ENCODE measurements at places on chromosomes 3 and 15.

DNA sequence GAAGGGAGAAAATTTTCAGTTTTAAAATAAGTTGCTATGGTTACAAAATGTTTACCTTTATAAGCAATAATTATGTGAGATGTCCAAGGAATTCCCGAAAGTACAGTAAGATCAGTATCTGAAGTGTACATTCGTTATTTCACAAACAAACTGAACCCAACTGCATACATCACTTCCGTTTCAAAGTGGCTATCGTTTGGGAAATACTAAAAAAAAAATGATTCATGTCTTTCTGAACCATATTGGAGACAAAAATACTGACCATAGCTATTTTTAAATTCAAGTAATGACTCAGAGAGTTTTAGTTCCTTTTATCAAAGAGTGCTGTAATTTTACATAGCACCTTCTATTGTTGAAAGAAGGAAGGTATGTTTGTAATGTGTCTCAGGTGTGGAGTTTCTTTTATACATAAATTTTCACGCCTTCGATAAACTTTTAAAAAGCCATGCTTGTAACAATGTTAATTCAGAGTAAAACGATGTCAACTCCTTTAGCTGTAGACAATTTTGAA is 8.0 kb upstream of the ANKRD28 start:
- DNase-seq: peak; percentile 75

DNA sequence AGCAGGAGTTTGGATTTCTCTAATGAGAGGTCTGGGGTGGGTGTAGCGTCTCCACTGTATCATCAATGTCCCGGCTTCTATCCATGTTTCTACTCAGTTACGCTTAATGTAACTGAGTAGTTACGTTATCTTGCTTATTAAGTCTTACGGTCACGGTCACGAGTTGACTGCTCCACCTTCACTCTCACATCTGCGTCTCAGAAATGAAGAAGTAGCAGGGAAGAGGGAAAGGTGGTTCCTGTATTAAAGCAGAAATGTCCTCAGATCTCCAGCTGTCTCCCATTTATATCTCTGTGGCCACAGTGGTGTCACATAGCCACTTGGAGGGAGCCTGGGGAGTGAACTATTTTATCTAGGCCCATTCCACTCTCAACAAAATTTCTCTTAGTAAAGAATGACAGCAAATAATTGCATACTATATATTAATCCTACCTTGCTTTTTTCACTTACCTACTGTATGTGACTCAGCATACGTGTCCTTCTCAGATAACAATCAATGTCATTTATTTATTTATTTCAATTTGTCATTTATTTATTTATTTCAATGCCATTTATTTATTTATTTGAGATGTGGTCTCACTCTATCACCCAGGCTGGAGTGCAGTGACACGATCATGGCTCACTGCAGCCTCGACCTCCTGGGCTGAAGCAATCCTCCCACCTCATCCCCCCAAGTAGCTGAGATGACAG is 39.7 kb upstream of the RNU6-1 start:
- DNase-seq: peak; percentile 92

DNA sequence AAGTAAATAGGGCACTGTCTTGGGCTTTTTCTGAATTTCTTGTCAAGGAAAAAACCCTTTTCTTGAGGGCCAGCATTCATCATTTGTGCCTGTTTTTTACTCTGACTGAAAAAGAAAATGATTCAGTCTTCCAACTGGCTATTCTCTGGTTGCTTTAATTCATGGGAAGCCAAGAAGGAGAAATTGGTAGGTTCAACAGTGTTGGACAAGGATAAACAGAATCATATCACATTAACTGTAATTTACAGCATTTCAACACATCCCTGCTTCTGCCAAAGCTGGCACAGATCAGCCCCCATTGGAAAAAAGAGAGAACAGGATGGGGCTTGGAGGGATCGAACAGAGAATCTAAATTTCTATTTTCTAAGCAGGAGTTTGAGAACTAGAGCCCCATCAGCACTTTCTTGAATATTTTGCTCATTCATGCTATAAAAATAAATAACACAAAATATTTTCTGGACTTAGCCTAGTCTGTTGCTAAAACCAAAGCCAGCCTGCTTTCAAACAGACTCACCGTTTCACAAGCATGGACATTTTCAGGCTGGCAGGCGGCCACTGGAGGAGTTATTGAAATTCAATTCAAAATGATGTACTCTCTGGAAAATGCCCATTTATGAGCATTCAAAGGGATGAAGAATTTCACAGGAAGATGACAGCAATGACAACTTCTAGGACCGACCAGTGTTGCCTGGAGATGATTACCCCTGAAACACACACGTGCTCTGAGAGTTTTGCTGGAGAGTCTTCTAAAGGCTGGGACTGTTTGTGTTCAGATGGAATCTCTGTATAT is 181.2 kb downstream of the WNT5A start:
- DNase-seq: no peak

DNA sequence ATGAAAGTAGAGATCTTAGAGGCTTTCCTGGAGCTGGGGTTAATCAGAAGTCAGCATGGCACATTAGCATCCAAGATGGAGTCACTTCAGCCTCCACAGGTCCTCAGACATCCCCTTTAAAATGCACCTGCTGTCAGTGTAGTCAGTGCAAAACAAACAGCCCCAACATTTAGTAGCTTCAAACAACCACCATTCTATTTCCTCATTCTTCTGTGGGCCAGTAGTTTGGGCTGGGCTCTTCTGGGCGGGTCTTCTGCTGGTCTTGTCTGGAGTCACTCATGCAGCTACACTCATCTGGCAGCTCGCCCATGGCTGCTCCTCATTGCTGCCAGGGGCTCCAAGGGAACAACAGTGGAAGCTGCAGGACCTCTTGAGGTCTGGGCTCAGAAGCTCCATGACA is 99.9 kb downstream of the TLE3 start:
- DNase-seq: peak; percentile 34

DNA sequence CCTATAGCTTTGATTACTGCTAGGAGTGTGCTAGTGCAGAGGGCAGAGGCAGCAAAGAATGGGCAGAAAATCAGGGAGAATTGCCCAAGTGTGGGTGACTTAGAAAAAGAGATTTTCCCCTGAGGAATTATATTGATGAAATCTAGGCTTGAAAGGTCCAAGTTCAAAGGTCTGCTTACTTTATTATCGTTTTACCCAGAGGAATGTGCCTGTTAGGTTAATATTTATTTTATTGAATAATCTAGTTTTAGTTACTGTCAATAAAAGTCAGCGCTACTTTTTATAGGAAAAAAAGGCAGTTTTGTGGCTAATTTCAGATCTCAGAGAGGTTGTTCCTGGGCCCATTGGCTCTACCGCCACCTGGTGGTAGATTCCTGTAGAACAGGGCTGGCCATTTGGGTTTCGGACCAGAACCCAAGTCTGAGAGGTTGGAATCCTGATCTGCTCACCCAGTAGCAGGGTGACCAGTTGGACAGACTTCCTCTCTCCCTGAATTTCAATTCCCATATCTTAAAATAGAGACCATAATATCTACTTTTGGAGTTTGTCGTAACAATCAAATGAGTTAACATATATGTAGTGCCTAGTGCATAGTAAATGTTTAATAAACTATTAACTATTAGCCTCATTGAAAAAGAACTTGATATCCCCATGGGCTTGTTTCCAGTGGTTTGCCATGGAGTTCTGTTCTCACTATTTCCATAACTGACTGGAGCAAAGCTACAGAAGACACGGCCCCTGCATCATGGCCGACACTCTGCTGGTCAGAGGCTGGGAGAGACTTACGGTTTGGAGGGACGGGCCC is 62.7 kb upstream of the ZNF148 start:
- peak; percentile 48 for DNase-seq

DNA sequence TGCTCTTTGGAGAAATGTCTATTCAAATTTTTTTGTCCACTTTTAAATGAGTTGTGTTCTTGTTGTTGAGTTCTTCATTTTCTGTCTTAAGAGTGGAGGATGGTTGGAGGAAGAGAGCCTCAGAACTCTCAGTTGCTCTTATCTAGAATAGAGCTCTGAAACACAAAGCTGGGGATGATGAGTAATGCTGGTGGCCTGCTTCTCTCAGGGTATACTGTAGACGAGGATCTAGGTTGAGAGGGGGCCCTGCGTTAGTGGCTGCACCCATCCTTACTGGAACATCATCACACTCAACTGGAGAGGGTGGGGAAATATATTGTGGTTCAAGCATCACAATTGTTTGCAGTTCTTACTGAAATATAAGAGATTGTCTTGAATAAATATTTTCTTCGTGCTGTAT is 1.8 kb downstream of the SPTSSB start:
- DNase-seq: no peak

DNA sequence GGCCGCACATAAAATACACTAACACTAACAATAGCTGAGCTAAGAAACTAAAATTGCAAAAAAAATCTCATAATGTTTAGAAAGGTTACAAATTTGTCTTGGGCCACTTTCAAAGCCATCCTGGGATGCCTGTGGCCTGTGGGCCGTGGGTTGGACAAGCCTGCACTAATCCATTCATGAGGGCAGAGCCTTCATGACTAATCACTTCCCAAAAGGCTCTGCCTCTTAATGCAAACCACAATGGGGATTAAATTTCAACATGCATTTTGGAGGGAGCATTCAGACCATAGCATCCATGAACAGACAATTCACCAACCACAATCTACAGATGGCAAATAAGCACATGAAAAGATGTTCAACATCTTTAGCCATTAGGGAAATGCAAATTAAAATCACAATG is 128.2 kb downstream of the SUCLG2 start:
- peak; percentile 30 for DNase-seq

DNA sequence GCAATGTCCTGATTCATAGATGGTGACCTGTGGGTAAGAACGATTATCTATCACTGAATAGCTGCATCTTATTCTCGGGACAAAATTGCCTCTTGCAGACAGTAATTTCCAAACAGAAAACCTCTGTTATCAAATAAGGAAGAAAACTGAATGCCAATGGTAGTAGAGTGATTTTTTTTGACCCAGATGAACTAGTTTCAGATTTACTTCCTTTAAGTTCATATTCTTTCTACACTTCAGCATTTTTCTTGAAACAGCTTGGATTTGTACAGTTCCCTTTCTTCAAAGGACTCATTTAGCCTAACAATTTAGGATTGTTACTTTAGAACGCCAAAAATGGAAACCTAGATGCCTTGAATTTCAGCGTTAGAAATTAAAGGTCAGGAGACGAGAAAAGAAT is 14.6 kb downstream of the ETV5 start:
- DNase-seq: no peak

DNA sequence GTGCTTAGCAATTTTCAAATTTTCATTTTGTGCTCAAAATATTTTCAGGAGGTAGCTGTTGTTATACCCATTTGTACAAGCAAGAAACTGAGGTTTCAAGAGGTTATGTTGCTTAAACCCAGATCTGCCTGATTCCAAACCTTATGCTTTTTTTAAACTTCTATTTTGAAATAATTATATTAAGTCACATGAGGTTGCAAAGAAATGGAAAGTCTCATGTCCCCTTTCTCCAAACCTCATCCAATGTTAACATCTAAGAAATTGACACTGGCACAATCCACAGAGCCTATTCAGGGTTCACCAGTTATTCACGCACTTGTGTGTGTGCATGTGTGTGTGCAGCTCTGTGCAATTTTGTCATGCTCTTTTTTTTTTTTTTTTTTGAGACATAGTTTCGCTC is 35.1 kb downstream of the B3GNT5 start:
- no peak for DNase-seq

DNA sequence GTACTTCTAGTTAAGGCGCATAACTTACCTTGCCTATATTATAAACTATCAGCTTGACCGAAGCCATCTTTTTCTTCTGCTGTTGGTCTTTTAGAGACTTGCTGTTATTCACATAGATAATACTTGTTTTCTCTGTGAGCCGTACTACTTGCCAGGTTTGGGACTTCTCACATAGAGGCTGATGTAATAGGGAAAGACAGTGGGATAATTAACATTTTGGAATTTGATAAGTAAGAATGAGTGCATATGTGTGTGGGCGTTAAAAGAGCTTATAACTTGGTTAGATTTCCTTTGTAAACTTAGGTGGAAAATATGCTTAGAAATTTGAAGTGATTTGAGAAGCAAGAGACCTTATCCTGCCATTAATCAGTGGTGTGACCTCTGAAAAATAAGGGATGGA is 47.8 kb downstream of the FNDC3B start:
- DNase-seq: no peak

- DNase-seq: no peak
Observed at GRCh38 chr3:20256144-20256543, 70.1 kb upstream of the SGO1 start.

DNA sequence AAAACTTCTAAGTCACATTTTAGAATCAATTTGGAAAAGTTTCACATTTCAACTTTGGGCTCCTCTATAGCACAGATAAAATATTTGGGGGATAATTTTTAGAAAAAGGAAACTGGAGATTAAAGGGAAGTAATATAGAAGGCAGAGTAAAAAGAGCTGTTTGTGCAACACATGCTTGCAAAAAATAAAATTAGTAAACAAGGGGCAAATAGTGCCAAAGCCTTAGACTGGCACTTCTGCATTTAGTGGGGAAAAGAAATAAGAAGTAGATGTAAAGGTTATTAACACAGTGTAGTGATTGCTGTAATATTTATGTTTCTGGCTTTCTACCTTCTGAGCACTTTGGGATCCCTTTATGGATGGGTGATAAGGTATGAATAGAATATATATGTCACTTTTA is 246.6 kb downstream of the CBLB start:
- no peak for DNase-seq

- DNase-seq: no peak
Observed at GRCh38 chr3:121508389-121508788, 37.4 kb downstream of the POLQ start.

- DNase-seq: no peak
Observed at GRCh38 chr15:89514596-89515406, 18.4 kb upstream of the RHCG start.

DNA sequence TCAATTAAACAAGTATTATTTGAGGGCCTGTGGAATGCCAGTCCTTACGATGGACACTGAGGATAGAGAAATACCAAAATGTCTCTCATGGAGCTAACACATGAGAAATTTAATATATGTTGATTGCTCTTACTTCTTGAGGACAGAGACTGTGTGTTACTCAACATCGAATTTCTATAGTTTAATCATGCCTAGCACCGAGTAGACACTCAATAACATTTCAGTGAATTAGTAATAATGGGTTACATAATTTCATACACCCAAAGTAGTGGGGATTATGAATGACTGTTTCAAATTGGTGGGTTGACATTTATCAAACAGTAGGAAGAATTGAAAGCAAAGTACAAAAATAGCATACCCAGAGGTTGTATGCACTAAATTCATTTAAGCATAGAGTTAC is 11.2 kb downstream of the FMN1 start:
- DNase-seq: no peak

DNA sequence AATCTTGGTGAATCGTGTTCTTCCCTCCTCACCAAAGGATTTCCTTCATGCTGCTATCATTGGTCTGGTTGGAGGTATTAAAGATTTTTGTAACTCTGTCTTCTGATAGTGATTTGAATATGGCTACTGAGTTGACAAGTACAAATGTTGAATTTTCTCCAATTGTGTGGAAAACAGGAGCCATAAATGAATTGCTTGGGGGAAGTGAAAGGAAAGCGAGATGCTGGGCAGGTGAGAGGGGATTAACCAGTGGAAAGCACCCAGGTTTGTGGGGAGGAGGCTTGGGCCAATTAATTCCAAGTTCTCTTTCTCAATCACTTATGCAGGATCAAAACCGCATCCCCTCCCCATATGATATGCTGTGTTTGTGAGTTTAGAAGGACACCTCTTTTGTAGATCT is 372.5 kb downstream of the IL20RB start:
- DNase-seq: no peak

- no peak for DNase-seq
Observed at GRCh38 chr15:99722406-99722805, 10.8 kb downstream of the LYSMD4 start.

Measured in KBM-7 (cell line).